ENCODE measurements at places on chromosomes 16 and 17.

DNA sequence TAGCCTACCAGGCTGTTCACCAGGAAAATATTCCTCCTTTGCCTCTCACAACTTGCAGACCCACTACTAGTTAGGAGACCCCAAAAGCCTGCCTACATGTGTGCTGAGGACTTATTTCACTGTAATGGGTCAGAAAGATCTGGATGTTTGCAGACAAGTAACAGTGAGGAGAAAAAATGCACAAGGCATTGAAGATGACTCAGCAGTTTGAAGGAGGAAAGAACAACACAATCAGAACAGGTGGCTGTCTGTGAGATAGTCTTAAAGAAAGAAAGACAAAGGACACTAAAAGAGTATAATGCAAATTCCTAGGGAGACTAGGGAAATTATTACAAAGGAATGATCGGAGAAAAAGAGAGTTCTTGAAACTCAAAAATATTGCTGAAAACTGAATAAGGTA, 69.0 kb downstream of the ANKFN1 start:
- no peak for DNase-seq

DNA sequence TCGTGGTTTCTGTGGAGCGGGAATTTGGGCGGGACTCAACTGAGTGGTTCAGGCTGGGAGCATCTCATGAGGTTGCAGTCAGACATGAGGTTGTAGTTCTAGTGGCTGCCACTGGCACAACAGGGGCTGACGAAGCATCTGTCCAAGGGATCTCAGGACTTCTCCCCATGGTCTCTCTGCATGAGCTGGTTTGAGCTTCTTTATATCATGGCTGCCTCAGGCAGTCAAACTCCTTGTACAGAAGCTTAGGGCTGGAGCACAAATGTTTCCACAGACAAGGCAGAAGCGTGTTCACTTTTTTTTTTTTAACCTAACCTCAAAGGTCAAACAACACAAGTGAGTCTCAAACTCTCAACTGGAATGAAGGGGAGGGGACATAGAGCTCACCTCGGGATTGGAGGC, 243.3 kb downstream of the MSI2 start:
- DNase-seq: no peak

DNA sequence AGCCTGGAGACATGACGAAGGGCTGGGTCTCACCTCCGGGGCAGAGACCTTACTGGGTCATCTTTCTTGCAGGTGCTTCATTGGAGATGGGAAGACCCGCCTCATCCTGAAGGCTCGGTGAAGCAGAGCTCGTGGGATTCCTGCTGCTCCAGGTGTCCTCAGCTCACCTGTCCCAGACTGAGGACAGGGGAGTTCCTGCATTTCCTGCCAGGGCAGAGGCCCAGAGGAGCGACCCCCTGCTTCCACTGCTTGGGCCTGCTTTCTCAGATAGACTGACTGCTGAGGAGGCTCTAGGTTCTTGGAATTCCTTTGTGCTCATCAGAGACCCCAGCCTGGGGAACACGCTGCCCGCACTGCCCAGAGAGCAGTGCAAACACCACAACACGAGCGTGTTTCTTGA, 11.6 kb downstream of the AQP8 start:
- no peak for DNase-seq

DNA sequence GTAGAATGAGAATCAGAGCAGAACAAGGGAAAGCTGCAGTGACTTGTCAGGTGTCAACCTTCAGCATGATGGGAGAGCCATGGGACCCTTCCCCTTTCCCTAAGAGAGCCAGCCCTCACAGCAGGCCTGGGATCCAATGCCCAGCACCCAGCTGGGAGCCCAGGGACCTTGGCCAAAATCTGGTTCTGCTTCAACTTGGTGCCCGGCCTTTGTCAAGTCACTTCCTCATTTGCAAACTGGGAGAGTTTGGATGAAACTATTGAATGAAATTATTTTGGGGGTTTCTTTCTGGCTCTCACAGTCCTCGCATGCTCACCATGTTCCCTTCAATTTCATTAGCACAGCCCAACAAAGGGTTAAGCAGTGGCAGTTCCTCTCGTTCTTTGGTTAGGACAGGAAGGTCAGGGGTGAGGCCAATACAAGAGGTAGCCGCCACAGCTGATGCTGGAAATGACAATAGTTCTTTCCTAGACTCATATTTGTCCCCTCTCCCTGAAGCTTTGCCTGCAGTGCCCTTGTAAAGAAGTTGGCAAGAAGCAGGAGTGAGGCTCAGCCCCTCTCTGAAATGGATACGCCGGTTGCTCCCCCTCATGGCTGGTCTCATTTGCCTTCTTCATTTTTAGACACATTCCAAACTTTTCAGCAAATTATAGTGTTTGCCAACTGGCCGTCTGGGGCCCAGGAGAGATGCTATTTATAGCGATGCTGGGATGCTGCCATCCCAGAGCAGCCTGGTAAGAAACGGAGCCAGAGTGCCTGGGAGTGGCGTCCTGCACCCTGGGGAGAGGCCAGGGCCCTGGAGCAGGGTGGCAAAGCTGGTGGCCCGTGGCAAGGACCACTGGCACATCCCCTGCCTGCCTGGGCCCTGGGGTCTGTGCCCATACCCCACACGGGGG, 34.5 kb upstream of the MEOX1 start:
- no peak for DNase-seq

DNA sequence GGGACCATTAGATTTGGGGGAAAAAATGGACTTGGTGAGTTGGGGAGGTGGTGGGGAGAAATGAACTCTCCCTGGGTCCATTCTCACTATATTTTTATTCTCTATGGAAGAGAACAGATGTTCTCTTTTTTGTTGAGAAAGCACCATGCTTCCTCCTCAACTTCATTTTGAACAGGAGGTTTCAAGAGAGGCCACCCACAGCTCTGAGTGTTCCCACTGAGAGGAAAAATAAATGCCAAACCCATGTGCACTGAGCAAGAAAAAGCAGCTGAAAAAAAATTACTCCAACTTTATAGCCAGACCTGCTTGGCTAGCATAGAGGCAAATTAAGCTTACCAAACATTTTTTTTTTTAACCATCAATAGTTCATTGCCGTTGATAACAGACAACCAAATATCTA, 883.6 kb downstream of the KCNJ2 start:
- DNase-seq: no peak

- DNase-seq: no peak
These were observed 1.7 kb downstream of the ZNF385C start for GRCh38 chr17:42096360-42097111.

GRCh38 chr17:57920916-57921703, 34.1 kb downstream of the CUEDC1 start:
- no peak for DNase-seq

All from RCC 7860 (cell line).